ENCODE measurements at places on chromosomes 1 and 21. TPM values are rescaled to one million over a fixed set of nuclear protein-coding genes. Genes with fewer than 3 reads are reported as not detected.

GRCh38 chr1:234645964-234646363 is 36.0 kb upstream of the IRF2BP2 start:
- no peaks in the 10 kb centered on the region for H3K36me3 ChIP-seq
- no peak overlapping the region for H3K4me3 ChIP-seq
- no peaks in the 10 kb centered on the region for H3K27me3 ChIP-seq
- H3K4me1 ChIP-seq = no peaks in the 10 kb centered on the region

- H3K27ac ChIP-seq = no peak overlapping the region
- no peak overlapping the region for H3K4me3 ChIP-seq
- H3K27me3 ChIP-seq = no peaks in the 10 kb centered on the region
- H3K4me1 ChIP-seq = no peaks in the 10 kb centered on the region
Measured at GRCh38 chr1:204563307-204563706, 47.1 kb downstream of the MDM4 start.

DNA sequence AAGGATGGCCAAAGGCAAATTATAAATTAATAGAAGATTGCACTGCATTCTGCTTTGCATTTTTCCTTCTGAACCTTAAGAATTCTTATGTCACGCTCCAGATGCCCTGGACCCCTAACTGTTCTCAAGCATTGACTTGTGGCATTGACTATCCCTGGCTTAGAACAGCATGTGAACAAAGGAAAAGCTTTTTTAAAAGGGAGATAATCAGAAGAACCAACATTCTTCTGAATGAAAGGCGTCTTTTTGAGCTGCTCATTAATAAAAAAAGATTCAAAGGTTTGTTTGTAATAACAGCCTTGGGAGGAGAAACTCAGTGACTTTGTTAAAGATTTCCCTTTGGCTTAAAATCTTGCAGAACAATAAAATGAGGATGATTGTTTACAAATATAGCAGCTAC is 105.5 kb downstream of the TNNI3K start:
- no peak overlapping the region for H3K27ac ChIP-seq
- no peaks in the 10 kb centered on the region for H3K27me3 ChIP-seq
- H3K4me1 ChIP-seq = no peaks in the 10 kb centered on the region
- DNase-seq = no peak
- no peak overlapping the region for H3K4me3 ChIP-seq
- H3K36me3 ChIP-seq = no peaks in the 10 kb centered on the region

DNA sequence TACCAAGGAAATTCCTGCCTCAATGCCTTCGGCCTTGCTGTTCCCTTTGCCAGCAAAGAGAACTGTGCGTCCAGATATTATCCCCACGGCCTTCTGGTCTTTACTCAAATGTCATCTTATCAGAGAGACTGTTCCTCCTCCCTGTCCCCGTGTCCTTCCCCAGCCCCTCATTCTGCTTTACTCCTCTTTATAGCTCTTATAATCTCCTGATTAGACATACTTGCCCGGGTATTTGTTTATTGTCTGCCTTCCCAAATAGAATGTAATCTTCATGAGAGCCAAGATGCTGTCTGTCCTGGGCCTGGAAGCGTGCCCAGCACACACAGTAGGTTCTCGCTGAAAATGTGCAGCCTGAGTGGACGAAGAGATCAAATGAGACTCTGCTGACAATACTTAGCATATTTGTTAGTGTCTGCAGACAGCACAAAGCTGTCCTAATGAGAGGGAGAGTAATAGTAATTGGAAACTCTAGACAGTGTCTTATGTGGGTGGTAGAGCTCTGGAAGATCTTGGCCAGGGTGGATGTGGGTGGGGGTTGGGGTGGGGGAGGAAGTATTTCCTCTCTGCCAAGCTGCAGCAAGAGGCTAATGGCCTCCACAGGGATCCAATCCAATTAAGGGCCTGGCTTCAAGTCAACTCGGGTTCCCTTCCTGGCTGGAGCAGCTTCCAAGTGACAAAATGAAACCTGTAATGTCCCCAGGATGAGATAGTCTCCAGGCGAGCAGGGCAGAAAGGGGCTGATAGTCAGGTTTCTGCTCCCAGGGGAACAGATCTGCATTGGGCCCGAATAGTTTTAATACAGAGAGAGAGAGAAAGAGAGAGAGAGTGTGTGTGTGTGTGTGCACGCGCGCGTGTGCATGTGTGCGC is 9.5 kb upstream of the CLIC4 start:
- no peak overlapping the region for H3K4me3 ChIP-seq
- peaks cover 29% of the 10 kb centered on the region for H3K4me1 ChIP-seq
- DNase-seq = no peak
- H3K27ac ChIP-seq = peak overlapping the region; percentile 70
- no peaks in the 10 kb centered on the region for H3K27me3 ChIP-seq
- H3K36me3 ChIP-seq = no peaks in the 10 kb centered on the region

DNA sequence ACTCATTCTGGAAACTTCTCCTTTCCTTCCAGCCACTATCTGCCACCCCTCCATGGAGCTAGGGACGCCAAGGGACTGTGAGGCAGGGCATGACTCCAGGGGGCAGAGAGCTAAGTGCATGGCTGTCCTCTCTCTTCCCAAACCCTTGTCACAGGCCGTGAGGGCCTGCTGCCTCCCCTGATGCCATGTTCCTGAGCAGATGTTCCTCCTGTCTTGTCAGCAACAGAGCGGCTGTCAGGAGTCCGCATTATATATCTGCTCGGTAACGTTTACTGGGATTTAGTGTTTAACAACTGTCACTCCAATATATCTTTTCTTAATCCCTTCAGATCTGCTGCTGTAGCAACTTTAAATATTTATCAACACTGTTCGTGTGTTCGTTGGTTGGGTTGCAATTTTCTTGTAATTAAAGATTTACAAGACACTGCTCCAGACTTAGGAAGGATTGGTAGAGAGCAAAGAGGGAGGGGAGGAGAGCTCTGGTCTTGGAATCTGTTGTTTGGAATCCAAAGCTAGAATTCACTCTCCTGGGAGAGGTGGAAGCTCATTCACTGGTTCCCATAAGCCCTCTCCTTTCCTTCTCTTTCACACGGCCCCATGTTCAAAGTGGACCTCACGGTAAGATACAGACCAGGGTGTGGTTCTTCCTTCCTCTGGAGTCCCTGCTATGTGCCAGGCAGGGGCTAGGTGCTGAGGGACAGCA is 76.2 kb downstream of the MDM4 start:
- H3K27me3 ChIP-seq = no peaks in the 10 kb centered on the region
- no peaks in the 10 kb centered on the region for H3K4me1 ChIP-seq
- no peak for DNase-seq
- no peak overlapping the region for H3K27ac ChIP-seq

GRCh38 chr1:99685516-99686180 is 39.7 kb downstream of the PALMD start:
- no peak overlapping the region for H3K27ac ChIP-seq
- no peak overlapping the region for H3K4me3 ChIP-seq
- no peaks in the 10 kb centered on the region for H3K27me3 ChIP-seq
- DNase-seq = peak; percentile 80
- H3K4me1 ChIP-seq = peaks cover 10% of the 10 kb centered on the region

DNA sequence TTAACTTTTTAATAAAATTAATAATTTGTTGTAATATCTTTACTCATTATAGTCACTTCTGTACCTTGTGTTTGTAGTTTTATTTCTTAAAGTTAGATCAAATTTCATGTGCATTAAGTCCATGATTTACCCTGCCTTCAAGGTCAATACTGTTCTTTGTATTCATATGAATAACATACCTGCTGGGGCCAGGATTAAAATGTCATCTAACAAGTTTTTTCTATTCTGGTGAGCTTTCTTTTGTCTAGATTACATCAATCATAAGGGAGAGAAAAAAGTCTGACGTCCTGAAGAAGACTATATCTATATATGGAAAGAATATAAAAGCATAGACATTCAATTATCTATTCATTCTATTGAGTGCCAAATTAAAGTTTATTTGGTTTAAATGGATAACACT is 232.6 kb downstream of the COL11A1 start:
- DNase-seq = no peak
- no peak overlapping the region for H3K27ac ChIP-seq
- no peaks in the 10 kb centered on the region for H3K36me3 ChIP-seq
- H3K4me3 ChIP-seq = no peak overlapping the region
- no peaks in the 10 kb centered on the region for H3K27me3 ChIP-seq
- no peaks in the 10 kb centered on the region for H3K4me1 ChIP-seq

- no peak overlapping the region for H3K4me3 ChIP-seq
- no peak overlapping the region for H3K27ac ChIP-seq
- peaks cover 28% of the 10 kb centered on the region for H3K4me1 ChIP-seq
- DNase-seq = no peak
Measured at GRCh38 chr1:200911361-200911760, 16.7 kb downstream of the INAVA start.

- no peaks in the 10 kb centered on the region for H3K27me3 ChIP-seq
- H3K36me3 ChIP-seq = no peaks in the 10 kb centered on the region
- no peak overlapping the region for H3K27ac ChIP-seq
- H3K4me1 ChIP-seq = peaks cover 12% of the 10 kb centered on the region
- no peak overlapping the region for H3K4me3 ChIP-seq
- DNase-seq = no peak
Measured at GRCh38 chr1:9833632-9834031, 9.9 kb upstream of the CLSTN1 start.

- H3K4me3 ChIP-seq = no peak overlapping the region
- no peaks in the 10 kb centered on the region for H3K36me3 ChIP-seq
- DNase-seq = no peak
- no peaks in the 10 kb centered on the region for H3K27me3 ChIP-seq
- no peak overlapping the region for H3K27ac ChIP-seq
Measured at GRCh38 chr1:41935226-41935625, 16.5 kb upstream of the HIVEP3 start.

DNA sequence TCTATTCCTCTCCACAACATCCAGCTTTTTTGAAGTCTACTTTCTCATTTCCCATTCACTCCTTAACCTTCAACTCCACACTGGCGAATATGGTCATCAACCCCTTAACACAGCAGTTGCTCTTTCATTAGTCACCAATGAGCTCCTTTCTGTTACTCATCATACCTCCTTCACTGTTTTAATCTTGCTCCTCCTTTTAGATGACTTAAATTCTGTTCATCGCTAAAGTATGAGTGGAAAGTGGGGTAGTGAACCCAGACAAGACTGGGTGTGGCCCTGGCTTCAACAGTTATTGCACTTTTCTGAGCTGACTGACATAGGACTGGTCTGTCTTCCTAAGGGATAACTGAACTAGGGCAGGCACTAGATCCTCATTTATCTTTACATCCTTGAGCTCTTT is 51.3 kb downstream of the AKT3 start:
- no peaks in the 10 kb centered on the region for H3K27me3 ChIP-seq
- no peak overlapping the region for H3K27ac ChIP-seq
- peaks cover 7% of the 10 kb centered on the region for H3K4me1 ChIP-seq
- no peaks in the 10 kb centered on the region for H3K36me3 ChIP-seq
- DNase-seq = no peak

DNA sequence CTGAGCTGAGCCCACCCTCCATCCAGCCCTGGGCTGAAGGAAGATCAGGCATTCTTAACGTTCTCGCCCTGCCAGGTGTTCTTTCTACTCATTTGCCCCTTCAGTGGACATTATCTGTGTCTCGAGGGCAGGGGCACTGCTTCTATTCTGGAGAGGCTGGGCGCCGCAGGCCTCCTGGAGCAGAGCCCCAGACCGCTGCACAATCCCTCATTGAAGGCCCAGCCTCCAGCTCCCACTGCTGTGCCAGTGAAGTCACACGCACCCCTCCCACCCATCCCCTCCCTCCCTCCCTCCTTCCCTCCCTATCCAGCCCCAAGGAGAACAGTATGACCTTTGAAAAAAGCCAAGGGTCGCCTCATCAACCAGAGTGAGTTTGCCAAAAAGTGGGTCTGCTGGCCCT is 76.7 kb downstream of the NFASC start:
- peaks cover 12% of the 10 kb centered on the region for H3K36me3 ChIP-seq
- no peak overlapping the region for H3K4me3 ChIP-seq
- DNase-seq = no peak

- no peaks in the 10 kb centered on the region for H3K36me3 ChIP-seq
- no peak overlapping the region for H3K4me3 ChIP-seq
- DNase-seq = no peak
- H3K27ac ChIP-seq = peak overlapping the region; percentile 35
- H3K27me3 ChIP-seq = no peaks in the 10 kb centered on the region
Measured at GRCh38 chr1:56550138-56550858, 29.1 kb downstream of the PLPP3 start.

GRCh38 chr1:100734676-100735075 is 15.1 kb downstream of the VCAM1 start:
- no peak overlapping the region for H3K4me3 ChIP-seq
- peaks cover 11% of the 10 kb centered on the region for H3K4me1 ChIP-seq
- no peak for DNase-seq
- H3K27me3 ChIP-seq = no peaks in the 10 kb centered on the region
- H3K36me3 ChIP-seq = no peaks in the 10 kb centered on the region

- no peaks in the 10 kb centered on the region for H3K36me3 ChIP-seq
- no peaks in the 10 kb centered on the region for H3K27me3 ChIP-seq
- no peak for DNase-seq
- H3K4me1 ChIP-seq = peaks cover 4% of the 10 kb centered on the region
- no peak overlapping the region for H3K4me3 ChIP-seq
Measured at GRCh38 chr1:228366062-228366865, 40.4 kb downstream of the TRIM11 start.

- peaks cover 49% of the 10 kb centered on the region for H3K4me1 ChIP-seq
- no peaks in the 10 kb centered on the region for H3K27me3 ChIP-seq
- no peak for DNase-seq
- H3K36me3 ChIP-seq = peaks cover 82% of the 10 kb centered on the region
Measured at GRCh38 chr1:204464187-204464631, 30.4 kb downstream of the PIK3C2B start.

- H3K4me3 ChIP-seq = no peak overlapping the region
- no peak for DNase-seq
- H3K4me1 ChIP-seq = no peaks in the 10 kb centered on the region
- no peaks in the 10 kb centered on the region for H3K27me3 ChIP-seq
- H3K36me3 ChIP-seq = no peaks in the 10 kb centered on the region
Measured at GRCh38 chr1:33110477-33110876, 29.5 kb downstream of the AZIN2 start.

KCNN3 gene
- polyA plus RNA-seq = 0.25 TPM

ALPL gene
- 10.5 TPM for polyA plus RNA-seq

FCN3 gene
- polyA plus RNA-seq = 5.0 TPM

REN gene
- not detected for polyA plus RNA-seq

VCAM1 gene
- polyA plus RNA-seq = 1.1 TPM

S100A14 gene
- polyA plus RNA-seq = 70.2 TPM

AK5 gene
- polyA plus RNA-seq = 0.25 TPM

PTCH2 gene
- 0.19 TPM for polyA plus RNA-seq

CHRNB2 gene
- polyA plus RNA-seq = 0.12 TPM

SRSF10 gene
- 43.3 TPM for polyA plus RNA-seq

NBPF10 gene
- 1.00 TPM for polyA plus RNA-seq

ASPM gene
- polyA plus RNA-seq = 3.7 TPM
